ENCODE measurements at places on chromosomes 3 and 15. TPM values are rescaled to one million over a fixed set of nuclear protein-coding genes. Genes with fewer than 3 reads are reported as not detected.

The GOLGA8G gene
- not detected for total RNA-seq

GRCh38 chr15:69652293-69652692 lies 199.7 kb downstream of the RPLP1 start:
- H3K27me3 ChIP-seq: peaks cover 64% of the 10 kb centered on the region
- H3K4me1 ChIP-seq: peaks cover 9% of the 10 kb centered on the region
- H3K36me3 ChIP-seq: peaks cover 2% of the 10 kb centered on the region
- H3K27ac ChIP-seq: no peak overlapping the region

The SLC22A13 gene
- total RNA-seq: 0.97 TPM

The KBTBD13 gene
- not detected for total RNA-seq

DNA sequence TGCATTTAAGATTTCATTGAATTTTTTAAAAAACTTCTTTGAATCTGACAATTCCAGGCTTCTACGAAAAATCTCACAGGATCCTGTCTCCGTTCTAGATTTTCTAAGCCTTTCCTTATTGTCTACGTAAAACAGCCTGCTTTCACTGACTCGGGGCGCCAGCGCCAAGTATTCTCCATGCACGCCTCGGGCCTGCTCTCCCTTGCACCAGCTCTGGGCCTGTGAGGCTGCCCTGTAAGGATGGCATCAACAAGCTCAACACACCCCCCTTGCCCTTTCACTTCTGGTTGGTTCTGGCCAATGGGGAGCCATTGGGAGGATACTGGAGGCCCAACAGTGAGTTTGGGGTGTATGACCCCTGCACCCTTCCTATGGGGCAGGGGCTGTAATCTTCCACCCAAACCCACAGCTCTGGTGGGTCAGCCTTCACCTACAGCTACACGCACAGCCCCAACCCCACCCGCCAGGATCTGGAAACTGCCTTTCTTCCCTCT lies 47.8 kb downstream of the SLC41A3 start:
- H3K36me3 ChIP-seq: peaks cover 19% of the 10 kb centered on the region
- H3K4me1 ChIP-seq: no peaks in the 10 kb centered on the region
- H3K27me3 ChIP-seq: no peaks in the 10 kb centered on the region
- no peak overlapping the region for H3K27ac ChIP-seq

GRCh38 chr3:141960731-141961130 lies 84.3 kb downstream of the ATP1B3 start:
- no peak overlapping the region for H3K4me3 ChIP-seq
- H3K27ac ChIP-seq: peak overlapping the region; percentile 92
- H3K36me3 ChIP-seq: no peaks in the 10 kb centered on the region
- H3K4me1 ChIP-seq: peaks cover 23% of the 10 kb centered on the region
- H3K27me3 ChIP-seq: no peaks in the 10 kb centered on the region
- no peak for DNase-seq

DNA sequence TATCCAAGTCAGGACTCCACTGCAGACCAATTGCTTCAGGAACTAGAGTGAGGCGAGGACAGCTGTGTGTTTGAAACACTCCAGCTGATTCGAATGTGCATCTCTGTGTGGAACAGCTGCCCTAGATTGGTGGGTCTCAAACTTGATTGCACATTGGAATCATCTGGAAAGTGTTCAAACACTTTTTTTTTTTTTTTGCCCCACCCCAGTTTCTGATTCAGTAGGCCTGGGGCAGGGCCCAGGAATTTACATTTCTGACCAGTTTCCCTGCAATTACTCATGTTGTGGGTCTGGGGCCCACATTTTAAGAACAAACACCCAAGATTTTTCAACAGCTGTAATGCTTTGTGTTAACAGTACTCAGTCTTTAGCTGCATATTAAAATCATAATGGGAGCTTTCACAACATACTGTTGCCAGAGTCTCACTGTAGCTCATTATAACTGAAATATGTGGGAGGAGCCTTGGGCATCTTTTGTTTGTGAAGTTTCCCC lies 156.6 kb downstream of the NR1D2 start:
- peaks cover 12% of the 10 kb centered on the region for H3K4me1 ChIP-seq
- H3K27me3 ChIP-seq: no peaks in the 10 kb centered on the region
- H3K36me3 ChIP-seq: no peaks in the 10 kb centered on the region
- H3K4me3 ChIP-seq: no peak overlapping the region
- no peak for DNase-seq

DNA sequence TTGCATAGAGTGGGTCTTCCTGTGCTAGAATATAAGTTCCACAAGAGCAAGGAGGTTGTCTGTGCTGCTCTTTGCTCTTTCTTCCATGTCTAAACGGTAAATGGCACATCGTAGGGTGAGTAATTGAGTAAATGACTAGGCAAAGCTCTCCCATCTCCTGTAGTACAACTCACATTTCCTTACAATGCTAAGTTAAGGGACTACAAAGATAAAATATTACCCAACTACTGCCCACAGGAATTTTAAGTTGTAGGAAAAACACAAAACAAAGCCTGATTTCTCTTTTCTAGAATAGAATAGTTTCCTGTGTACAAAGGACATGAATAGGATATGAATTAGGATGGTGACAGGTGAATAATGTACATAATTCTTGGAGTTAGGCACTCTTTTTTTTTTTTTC lies 19.9 kb upstream of the LRIG1 start:
- no peak overlapping the region for H3K27ac ChIP-seq
- H3K36me3 ChIP-seq: no peaks in the 10 kb centered on the region
- no peaks in the 10 kb centered on the region for H3K27me3 ChIP-seq
- H3K4me3 ChIP-seq: no peak overlapping the region

GRCh38 chr3:140219291-140219690 lies 284.3 kb downstream of the CLSTN2 start:
- H3K4me3 ChIP-seq: no peak overlapping the region
- H3K4me1 ChIP-seq: peaks cover 16% of the 10 kb centered on the region
- H3K27me3 ChIP-seq: no peaks in the 10 kb centered on the region
- H3K27ac ChIP-seq: no peak overlapping the region
- H3K36me3 ChIP-seq: no peaks in the 10 kb centered on the region
- no peak for DNase-seq

DNA sequence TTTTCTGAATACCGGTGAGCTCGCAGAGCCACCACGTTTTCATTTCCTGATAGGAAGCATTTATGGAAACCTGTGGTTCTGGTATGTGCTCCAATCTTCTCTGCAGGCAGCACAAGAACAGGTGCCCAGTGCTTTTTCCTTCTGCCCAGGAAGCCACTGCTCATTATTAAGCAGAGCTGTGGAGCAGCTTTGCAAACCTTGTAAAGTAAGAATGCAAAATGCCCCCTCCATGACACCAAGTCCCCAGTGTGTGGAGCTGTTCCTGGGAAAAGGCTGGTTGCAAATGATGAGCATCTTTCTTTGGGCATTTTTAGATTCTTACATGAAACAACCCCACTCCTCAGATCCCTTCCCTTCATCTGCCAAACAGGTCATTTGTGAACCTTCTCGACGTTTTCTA lies 65.7 kb upstream of the MRPL3 start:
- DNase-seq: no peak
- no peak overlapping the region for H3K27ac ChIP-seq
- H3K27me3 ChIP-seq: peaks cover 40% of the 10 kb centered on the region
- H3K4me1 ChIP-seq: no peaks in the 10 kb centered on the region

DNA sequence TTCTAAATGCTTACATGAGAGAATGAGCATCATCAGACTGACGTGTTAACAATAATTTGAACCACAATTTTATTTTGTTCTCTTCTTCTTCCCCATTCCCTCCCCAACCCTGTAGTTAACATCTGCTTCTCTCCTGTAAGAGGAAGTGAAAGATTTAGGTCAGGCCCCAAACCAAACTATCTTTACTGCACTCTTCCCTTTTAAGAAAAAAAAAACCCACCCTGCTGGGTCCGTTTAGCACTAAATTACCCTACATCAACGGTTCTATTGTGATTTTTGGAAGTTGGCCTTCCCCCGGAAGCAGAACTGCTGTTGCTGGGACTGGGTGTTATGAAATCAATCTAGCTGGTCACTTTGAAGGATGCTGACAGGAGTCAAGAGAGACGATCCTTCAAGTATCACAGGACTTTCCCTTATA lies 49.4 kb downstream of the NFKBIZ start:
- H3K27me3 ChIP-seq: no peaks in the 10 kb centered on the region
- no peaks in the 10 kb centered on the region for H3K36me3 ChIP-seq
- no peak overlapping the region for H3K4me3 ChIP-seq
- no peak overlapping the region for H3K27ac ChIP-seq

GRCh38 chr3:41033956-41034519 lies 165.3 kb upstream of the CTNNB1 start:
- no peak for DNase-seq
- H3K27me3 ChIP-seq: peaks cover 10% of the 10 kb centered on the region
- no peak overlapping the region for H3K4me3 ChIP-seq
- H3K27ac ChIP-seq: no peak overlapping the region
- no peaks in the 10 kb centered on the region for H3K4me1 ChIP-seq
